Hematopoietic multipotent progenitor cell treated with erythropoietin and hydrocortisone succinate and interleukin-3 and kit ligand, for 4 days (in vitro differentiated cells): ENCODE measurements at places on chromosomes 11 and 22.

DNA sequence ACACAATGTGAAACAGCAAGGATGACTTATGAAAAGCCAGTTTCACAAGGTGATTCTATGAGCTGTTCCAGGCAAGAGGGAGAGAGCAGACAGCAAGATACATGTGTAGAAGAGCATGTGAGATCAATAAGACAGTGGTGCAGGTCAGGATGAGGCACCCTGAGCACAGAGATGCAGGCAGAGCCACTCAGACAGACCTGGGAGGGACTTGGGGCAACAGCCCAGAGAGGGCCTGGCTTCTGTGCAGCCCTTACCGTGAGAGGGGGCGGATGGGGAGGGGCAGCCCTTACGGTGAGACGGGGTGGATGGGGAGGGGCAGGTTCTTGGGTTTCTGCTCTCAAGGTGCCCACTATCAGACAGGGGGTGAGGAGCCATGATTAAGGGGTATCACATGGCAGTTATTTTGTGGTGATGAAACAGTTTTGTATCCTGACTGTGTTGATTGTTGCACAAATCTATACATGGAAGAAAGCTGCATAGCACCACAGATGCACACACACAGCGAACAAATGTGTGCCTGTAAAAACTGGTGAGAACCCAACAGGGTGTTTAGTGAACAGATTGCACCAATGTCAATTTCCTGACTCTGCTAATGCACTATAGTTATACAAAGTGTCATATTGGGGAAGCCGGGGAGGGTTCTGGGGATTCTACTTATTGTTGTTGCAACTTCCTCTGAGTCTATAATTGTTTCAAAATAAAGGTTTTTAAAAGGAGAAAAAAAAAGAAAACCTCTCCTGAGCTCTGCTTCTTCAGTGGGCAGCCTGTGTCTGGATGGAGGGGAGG lies 5.2 kb upstream of the C22orf42 start:
- peak; percentile 57 for DNase-seq

DNA sequence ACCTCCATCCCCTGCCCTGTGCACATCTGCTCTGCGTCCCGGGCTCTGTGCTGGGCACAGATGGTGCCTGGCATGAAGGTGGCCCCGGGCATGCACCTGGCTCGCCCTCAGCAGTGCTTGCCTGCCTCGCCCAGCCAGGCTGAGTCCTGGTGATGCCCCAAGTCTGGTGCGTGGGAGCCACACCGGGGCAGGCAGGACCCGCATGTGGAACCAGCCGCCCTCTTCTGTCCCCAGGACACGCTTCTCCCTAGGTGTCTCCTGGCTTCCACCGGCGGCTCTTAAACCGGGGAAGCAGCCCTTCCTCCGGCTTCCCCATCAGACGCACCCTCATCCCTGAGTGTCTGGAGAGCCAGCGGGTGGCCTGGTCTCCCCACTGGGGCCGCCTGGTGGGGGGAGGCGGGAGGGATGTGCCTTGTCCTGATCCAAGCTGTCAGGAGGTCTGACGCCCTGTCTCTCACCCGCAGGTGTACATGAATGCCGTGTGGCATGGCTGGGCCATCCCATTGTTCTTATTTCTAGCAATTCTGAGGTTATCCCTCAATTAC lies 45.0 kb downstream of the GRAMD4 start:
- DNase-seq, result no peak

DNA sequence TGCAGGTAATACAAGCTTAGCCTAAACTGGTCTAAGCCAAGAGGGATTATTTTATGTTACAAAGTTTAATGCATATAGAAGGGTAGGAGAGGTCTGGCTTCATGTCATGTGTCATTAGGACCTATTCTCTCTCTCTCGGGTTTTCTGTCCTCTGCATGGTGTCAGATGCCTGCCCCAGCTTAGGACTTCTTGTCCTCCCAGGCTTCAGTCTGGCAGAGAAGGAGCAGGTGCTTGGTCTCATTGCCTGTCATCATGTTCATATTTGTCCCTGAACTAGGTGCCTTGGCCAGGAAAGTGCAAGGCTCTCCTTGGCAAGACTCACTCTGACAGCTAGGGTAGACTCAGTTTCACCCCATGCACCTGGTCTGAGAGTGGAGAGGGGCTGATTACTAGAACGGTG lies 126.3 kb downstream of the ADAMTS15 start:
- DNase-seq, result no peak

DNA sequence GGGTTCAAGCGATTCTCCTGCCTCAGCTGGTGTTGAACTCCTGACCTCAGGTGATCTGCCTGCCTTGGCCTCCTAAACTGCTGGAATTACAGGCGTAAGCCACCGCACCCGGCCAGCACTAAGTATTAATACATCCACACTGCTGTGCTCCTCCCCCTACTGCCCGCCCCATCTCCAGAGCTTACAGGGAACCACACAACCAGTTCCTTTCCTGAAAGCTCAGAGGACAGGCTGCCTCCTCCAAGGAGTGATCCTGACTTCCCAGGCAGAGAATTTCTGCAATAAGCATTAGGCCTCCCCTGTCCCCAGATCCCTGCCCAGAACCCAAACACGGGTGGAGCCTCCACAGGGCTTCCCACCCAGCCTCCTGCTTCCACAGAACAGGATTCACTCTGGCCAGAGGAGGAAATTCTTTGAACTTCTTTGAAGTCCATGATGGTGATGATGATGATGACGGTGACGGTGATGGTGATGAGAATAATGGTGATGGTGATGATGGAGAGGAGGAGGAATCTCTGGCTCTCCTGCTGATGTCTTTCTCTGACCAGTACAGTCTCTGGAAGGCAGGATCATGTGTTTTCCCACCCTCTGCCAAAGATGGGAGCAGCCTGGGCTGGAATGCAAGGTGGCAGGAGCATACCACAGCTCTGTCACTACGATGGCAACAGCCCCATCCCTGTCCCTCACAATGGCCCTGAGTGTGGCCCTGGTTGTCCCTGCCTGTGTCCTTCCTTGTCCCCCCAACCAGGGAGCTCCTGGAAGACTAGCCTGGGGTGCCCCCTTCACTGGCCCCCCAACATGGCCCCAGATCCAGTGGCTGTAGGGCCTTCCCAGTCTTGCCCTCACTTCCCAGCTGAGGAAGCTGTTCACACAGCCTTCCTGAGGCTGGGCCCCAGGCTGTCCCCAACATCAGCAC lies 33.5 kb upstream of the CSNK1E start:
- no peak for DNase-seq

GRCh38 chr22:29641042-29641699 lies 37.7 kb downstream of the NF2 start:
- no peak for DNase-seq

GRCh38 chr22:50470491-50470890 lies 4.3 kb downstream of the SBF1 start:
- no peak for DNase-seq

DNA sequence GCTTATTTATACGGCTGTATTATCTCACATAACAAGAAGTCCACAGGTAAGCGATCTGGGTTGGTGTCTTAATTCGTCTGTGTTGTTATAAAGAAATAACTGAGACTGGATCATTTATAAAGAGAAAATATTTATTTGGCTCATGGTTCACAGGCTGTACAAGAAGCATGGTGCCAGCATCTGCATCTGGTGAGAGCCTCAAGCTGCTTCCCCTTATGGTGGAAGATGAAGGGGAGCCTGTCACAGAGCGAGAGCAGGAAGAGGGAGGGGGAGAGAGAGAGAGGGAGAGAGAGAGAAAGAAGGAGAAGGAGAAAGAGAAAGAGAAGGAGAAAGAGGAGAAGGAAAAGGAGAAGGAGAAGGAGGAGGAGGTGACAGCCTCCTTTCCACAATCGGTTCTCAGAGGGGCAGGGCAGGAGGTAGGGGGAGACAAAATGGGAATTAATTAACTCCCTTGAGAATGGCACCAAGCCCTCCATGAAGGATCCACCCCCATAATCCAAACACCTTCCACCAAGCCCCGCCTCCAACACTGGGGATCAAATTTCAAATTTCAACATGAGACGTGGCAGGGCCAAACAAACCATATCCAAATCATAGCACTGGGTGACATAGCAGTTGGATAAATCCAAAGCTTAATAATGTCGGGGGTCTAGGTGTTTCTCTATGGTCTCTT lies 15.0 kb upstream of the TRIM44 start:
- DNase-seq, result no peak

DNA sequence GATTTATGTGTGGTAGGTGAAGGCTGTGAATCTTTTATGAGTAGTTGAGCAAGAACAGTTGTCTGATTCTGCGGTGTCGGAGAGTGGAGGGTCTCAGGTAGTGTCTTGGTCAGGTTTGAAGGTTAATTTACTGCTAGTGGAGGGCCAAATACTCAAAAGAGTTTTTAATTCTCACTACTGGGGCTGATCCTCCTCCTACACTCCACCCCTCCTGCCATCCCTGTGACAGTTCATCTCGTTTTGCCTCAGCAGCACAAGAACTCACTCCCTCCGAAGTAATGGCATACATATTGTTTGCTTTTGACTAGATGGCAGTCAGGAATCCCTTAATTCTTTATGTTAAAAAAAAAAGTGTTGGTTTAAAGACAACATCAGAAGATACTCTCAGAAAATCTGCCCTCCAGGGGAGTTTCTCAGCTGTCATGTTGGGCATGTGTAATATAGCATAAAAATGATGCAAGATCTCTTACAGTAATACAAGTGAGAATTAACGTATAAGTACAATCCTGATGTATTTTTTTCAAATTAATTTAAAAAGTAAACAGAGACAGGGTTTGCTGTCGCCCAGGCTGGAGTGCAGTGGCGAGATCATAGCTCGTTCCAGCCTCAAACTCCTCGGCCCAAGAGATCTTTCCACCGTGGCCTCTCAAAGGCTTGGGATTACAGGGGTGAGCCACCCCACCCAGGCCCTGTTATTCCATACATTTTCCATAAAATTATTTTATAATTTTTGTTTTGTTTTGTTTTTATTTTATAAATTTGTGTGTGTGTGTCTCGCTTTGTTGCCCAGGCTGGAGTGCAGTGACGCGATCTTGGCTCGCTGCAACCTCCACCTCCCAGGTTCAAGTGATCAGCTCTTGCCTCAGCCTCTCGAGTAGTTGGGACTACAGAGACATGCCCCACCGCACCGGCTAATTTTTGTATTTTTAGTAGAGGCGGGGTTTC lies 1.3 kb downstream of the FAR1 start:
- DNase-seq, result peak; percentile 45

GRCh38 chr11:65574811-65575567 lies 864 bp upstream of the EHBP1L1 start:
- DNase-seq, result peak; percentile 81
